ENCODE measurements at places on chromosomes 11 and 22.
A peak's percentile ranks its signal among the peaks of the same experiment; 100 is the strongest.

- peak; percentile 35 for DNase-seq
Observed at GRCh38 chr22:45150139-45150538, 13.6 kb upstream of the NUP50 start.

DNA sequence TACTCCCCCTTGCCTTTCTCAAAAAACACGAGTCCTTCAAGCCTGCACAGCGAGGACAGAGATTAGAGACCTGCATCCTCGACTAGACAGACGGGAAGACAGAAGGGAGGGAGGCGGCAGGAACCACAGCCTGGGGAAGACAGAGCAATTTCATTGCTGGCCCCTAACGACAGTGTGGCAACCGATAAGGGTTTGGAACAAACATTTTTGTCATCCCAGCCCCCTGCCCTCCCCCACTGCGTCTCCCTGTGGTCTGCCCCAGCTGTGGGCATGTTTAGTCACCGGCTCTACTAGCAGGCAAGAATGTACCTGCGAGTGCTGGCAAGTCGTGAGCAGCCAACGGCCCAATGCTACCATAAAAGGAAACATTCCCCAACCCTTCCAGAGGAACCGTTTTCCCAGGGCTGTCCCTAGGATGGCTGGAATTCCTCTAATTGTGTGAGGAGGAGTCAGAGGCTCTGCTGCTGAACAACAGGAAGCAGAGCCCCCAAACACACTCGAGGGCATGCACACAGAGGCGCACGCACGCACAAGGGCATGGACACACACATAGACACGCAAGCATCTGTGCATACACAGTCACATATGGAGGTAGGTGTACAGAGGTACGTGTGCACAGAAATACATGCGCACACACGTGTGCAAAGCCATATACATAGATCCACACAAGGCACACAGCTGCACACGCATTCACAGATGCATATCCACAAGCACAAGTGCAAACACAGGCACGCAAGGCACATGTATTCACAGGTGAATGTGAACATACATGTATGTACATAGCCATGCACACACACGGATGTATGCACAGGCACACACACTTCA lies 58.3 kb downstream of the MYH9 start:
- DNase-seq = peak; percentile 97

GRCh38 chr22:43395086-43395695 lies 16.6 kb upstream of the MPPED1 start:
- DNase-seq = no peak

- peak; percentile 36 for DNase-seq
Observed at GRCh38 chr11:119721129-119722120, 7.6 kb downstream of the NECTIN1 start.

DNA sequence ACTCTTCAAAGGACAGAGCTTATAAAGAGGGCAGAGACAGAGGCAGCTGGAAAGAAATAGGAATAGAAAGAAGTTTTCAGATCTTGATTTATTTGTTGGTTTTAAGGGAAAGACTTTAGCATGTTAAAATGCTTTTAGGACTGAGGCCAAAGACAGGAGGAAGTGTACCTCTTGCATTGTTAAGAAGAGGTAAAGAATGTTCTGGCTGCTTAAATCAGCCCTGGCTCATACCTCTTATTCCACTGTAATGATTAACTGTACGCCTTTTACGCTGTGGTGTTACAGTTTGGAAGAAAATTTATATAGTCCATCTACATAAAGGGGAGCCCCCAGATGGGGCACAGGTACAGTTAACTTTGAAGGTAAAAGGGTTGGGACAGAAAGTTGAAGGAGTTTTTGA lies 10.1 kb upstream of the MPZL2 start:
- DNase-seq = no peak

DNA sequence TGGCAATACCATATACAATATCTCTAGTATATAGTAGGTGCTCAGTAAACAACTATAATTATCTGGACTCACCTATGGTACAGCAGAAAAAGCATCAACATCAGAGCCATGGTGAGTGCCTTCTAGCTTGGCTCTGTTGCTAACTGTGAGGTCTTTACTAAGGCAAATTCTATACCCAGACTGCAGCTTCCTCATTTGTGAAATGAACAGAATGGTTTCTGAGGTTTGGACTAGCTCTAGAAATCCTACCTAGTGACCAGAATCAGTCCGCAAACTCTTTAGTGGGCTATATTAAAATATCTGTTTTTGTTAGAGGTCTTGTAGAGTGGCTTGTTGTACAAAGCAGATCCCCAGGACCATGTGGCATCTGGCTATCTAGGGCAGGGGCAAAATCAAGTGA lies 3.7 kb downstream of the MS4A1 start:
- DNase-seq = no peak

- no peak for DNase-seq
Observed at GRCh38 chr11:113090716-113091480, 129.7 kb downstream of the NCAM1 start.

GRCh38 chr11:33753304-33753967 lies 17.2 kb upstream of the CD59 start:
- peak; percentile 31 for DNase-seq
